Stromal cell of bone marrow (primary cell): ENCODE measurements at places on chromosomes 3 and 15.

GRCh38 chr3:14802381-14802731 is 16.4 kb upstream of the FGD5 start:
- DNase-seq, result no peak

DNA sequence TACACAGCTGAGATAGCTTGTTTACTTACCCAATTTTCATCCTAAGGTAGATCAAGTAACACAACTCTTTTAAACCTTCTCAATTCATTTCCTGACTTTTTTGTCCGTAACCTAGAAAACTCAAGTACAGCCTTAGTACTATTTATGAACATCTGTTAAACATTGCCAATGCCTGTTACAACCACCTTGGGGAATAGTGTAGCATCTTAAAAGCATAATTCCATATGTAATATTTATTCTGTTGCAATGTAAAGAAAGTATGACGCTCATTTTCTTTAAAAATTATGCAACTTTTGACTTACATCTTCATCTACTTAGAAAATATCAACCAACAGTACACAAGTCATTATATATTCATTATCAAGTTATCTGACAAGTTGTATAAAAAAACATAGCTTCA is 54.6 kb downstream of the SUCLG2 start:
- no peak for DNase-seq

DNA sequence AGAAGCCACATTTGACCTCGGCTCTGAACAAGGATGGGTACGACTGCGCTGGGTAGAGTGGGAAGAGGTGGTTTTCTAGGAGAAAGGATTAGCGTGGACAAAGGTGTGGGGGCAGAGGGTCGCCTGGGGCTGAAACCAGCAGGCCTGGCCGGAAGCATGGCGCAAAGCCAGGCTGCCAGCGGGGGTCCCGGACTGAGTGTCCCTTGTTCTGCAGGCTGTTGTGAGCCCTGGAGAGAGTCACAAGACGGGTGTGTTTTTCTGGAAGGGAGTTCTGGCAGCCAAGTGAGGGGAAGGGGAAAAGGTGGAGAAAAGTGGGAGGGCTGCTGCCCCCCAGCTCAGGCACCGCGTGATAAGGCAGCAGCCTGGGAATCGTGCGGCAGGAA is 98.5 kb upstream of the MEF2A start:
- no peak for DNase-seq

DNA sequence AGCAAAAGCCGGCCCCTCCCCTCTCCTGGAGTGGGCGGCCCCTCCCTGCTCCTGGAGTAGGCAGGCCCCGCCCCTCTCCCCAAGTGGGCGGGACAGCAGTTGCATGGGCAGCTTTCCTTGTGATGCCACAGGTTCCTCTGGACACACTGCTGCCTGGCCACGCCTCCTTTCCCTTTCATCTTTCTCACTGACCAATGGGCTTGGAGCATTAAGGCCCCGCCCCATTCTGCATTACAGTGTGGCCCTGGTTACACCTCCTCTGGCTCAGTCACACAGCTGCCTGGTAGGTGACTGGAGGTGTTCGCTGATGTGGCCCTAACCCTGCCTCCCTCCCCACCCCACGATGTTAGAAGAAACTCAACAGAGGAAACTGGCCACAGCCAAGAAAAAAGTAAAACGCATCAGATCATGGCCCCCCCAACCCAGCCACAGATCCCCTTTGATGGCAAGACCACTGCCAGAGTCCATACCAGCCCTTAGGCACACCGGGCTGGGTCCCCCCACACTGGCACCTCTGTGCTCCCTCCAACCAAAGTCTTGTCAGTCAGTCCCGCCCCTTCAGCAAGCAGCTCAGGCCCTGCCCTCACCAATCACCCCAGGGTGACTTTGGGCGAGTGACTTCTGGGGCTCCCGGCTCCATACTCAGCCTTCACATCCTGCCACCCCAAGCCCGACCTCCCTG is 84.3 kb downstream of the ADAMTS7 start:
- DNase-seq, result no peak

- no peak for DNase-seq
Measured at GRCh38 chr3:38147421-38147820, 9.0 kb downstream of the MYD88 start.

DNA sequence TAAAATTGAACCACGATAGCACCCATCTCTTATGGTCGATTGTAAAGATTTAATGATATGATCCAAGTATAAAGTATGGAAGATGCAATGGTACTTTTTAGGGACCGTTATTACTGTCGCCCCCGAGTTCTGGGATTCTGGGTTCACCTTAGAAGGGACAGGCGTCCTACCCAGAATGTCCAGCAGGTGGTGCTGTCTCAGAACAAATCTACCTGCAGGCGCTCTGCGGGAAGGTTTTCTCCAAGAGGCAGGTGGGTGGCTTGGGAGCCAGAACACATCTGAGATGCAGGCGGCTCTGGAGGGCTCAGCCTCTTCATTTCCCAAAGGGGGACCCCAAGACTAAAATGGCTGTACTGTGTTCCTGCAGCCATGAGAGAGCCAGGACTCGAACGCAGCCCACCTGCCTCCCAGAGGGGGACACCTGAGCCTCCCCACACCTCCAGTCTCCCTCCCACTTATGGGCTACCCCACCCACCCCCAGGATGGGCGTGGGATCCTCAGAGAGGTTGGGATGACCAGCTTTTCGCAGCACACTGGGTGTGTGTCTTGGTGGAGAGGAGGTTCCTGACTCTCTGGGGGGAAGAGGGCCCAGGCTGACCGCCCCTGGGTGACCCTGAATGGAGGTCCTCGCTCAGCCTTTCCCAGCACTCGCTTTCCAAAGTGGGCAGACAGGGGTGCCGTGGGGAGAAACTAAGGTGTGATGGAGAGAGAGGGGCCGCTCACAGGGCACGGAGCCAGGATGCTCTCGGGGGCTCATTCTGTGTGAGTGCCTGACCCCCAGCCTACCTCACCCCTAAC is 28.1 kb upstream of the CORO2B start:
- DNase-seq, result no peak

DNA sequence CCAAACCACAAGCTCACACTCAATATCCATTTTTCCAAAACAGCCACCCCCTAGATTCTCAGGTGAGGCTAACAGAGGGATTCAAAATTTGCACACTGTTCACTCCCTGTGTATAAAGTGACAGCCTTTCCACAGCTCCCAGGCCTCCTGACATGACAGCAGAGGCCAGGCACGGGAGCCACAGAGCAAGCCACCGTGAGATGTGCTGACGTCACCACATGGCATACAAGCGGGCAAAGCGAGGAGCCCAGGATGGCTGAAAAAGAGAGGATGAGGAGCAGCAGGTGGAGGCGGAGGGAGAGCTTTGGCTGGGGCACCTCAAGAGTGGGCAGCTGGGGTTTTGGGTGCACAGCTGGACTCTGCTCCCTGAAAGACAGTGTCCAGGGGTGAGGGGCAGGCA is 27.1 kb downstream of the EHD4 start:
- DNase-seq, result no peak

DNA sequence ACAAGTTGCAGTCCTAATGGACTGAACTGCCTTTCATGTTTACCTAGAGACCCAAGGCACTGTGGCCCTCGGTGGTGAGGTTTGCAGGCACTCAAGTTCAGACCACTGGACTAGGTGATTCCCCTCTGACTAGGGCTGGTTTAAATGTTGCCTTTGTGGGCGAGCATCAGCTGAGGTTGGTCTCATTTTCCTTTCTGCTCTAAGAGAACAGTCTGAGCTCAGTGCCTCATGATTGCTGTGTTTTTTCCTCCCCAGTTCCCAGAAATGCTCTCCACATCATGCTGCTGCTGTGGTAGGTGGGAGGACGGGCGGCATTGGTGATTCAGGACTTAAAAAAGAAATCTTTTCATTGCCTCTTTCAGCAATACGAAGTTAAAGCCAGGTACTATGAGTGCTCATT is 237.2 kb downstream of the MBNL1 start:
- no peak for DNase-seq

- DNase-seq, result no peak
Measured at GRCh38 chr15:52121896-52122295, 9.3 kb upstream of the BCL2L10 start.

GRCh38 chr3:64895106-64895990 is 207.5 kb upstream of the ADAMTS9 start:
- no peak for DNase-seq

- DNase-seq, result peak; percentile 6
Measured at GRCh38 chr3:179449636-179450035, 1.6 kb downstream of the GNB4 start.

GRCh38 chr15:71471347-71471746 is 339.0 kb upstream of the NR2E3 start:
- DNase-seq, result no peak

DNA sequence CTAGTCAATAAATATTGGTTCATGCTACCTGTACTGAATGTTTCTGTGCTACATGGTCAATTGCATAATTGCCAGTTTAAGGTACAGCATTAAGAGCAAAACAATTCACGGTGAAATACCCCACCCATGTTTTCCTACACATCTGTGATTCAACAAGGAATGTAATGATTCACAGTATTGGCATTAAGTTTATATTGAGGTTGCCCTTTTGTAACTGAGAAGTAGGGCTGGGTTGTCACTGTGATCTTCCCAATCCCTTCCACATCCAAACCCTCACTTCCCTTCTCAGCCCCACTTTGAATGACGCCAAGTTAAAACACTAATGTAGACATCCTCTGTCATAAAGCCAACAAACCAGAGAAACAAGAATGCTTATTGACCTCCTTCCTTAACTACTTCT is 112.0 kb upstream of the TJP1 start:
- DNase-seq, result no peak

- DNase-seq, result no peak
Measured at GRCh38 chr15:69578252-69578651, 125.6 kb downstream of the RPLP1 start.
